ENCODE measurements at places on chromosomes 3 and 15.

- DNase-seq: no peak
Measured at GRCh38 chr3:172312001-172312400, 136.3 kb downstream of the GHSR start.

DNA sequence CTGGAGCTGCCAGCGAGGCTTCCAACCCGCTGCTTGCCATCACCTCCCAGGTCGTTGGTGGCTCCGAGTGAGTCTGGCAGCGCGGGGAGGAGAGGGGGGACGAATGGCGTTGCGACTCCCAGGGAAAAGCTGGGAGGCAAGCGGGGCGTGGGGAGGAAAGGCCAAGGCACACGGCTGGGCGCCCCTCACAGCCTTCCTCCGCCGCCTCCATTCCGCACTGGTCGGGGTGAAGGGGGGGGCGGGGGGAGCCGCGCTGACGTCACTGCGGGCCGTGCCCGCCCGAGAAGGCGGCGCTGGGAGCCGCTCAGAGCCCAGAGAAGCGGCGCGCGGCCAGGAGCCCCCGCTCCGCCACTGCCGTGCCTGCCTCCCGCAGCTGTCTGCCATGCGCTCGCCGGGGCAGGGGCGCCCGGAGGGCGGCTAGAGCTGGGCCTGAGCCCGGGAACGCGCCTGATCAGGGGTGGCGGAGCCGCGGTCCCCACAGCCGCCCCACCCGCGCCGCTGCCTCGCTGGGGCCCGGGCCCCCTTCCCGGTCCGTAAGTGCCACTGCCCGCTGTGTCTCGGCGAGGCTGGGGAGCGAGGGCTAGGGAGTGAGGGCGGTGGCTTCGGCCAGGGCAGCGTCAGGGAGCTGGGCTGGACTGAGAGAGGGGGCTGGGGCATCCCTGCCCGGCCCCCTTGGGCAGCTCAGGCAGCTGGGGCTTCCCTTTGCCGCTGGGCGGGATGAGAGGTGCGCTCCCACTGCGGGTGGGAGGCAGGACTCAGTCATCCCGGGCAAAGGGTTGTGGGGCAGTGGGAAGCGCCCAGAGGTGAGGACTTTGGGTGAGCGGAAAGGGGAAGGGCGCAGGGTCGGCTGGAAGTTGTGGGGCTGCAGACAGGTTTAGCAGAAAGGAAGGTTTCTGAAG lies 27.8 kb upstream of the POLG start:
- DNase-seq: no peak

DNA sequence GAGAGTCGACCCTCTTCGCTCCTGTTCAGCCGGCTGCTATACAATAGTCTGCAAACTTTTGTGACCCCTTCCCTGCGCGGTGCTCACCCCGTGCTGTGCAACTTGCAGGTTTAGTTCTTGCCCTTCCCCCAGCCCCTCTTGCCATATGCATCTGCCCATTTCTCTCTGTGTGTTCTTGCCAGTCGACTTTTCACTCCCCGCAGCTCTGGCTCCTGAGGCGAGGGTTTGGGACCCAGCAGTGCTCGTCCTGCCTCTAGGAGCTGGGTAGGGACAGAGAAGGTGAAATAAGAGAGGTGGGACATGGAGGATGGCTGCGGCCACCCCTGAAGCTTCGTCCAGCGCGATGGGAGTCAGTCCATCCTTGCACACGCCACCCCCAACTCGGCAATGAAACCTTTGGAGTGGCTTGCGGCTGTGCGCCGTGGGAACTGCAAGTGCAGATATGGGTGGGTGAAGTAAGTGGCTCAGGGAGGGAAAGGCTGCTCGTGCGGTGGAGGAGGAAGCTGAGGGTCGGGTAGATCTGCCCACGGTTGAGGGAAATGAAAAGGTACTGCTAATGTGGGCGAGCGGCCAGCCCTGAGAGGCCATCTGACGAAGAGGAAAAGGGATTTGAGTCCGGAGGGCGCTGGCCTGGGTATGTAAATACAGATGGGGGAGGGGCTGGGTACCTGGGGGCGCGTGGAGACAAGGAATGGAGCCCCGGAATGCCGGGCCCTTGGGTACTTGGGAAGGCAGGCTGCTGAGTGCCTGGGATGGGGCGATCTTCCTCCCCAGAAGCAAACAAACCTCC lies 1.0 kb downstream of the LRRC3B start:
- DNase-seq: no peak

DNA sequence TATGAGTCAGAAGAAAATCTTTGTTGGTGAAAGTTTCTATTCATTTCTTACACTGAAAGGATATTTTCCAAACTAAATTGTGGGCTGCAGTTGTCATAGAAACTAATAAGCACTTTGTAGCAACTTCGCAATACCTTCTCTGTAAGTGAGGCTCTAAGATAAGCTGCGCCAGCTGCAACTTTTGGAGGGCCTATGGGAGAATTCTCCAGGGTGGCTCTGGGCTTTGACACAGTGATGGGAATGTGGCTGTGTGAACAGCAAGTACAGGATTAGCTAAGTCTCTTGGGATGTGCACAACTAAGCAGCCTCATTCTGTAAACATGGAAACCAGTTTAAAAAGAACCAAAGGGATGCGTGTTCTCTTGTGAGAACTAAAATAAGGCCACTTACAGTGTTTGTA lies 124.6 kb upstream of the SGO1 start:
- no peak for DNase-seq

DNA sequence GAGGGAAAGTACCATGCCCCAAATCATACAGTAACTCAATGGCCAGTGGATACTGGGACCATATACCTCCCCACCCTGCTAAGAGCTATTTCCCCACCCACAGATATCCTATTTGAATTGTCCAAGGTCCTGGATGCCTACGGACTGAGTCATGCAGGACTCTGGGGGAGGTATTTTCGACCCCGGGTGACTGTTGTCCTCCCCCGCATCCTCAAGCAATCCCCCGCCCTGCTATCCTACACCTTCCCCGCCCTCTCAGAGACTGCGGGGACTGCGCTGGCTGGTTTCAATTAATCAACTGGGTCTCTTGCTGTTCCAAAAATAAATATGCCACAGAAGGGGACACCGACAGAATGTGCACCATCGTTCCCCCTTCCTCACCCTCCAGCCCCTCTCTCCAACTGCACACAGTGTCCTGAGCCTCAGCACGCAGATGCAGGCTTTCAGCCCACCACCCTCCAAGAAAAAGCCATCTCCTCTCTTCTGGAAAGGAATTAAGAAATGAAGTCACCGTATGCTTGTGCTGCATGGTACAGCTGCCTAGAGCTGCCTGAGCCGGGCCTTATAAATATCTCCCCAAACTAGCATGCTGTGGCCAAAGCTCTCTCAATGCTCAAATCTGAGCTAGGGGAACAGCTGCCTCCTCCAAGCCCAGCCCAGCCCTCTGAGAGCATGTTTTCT lies 8.1 kb downstream of the CAV3 start:
- no peak for DNase-seq

DNA sequence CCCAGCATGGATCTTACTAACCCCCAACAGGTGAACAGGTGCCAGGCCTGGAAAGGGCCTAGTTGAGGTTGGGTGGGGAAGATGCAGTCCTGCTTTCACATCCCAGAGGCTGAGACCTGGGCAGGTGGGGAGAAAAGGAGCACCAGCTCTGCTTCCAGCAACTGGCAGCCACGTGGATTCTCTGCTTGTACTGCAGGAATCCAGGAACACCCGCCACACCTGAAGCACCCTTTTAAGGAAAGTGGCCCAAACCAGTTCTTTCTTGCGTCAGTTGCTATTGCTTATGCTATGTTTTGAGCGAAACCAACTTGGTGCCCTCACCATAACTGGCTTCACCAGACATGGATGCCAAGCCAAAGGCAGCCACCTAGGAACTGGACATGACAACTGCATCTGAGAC lies 28.1 kb upstream of the NEO1 start:
- DNase-seq: no peak

GRCh38 chr3:169387751-169388696 lies 275.5 kb downstream of the MECOM start:
- DNase-seq: no peak

DNA sequence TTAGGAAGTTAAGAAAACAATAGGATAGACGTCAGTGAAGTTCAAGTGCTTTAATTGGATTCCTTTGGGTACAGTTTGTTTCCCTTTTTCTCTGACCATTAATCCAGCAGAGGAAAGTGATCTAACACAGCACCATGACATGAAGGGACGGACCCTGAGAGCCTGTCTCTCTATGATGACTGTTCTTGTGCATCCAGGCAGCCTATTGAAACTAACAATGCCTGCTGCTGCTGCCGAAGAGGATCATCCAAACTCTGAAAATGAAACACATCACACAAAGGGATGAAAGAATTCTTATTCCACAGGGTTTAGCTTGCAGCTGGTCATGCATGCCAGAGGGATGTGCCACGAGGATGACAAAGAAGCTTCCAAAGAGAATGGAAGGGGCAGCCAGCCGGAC lies 75.5 kb downstream of the ZBTB20 start:
- DNase-seq: no peak

DNA sequence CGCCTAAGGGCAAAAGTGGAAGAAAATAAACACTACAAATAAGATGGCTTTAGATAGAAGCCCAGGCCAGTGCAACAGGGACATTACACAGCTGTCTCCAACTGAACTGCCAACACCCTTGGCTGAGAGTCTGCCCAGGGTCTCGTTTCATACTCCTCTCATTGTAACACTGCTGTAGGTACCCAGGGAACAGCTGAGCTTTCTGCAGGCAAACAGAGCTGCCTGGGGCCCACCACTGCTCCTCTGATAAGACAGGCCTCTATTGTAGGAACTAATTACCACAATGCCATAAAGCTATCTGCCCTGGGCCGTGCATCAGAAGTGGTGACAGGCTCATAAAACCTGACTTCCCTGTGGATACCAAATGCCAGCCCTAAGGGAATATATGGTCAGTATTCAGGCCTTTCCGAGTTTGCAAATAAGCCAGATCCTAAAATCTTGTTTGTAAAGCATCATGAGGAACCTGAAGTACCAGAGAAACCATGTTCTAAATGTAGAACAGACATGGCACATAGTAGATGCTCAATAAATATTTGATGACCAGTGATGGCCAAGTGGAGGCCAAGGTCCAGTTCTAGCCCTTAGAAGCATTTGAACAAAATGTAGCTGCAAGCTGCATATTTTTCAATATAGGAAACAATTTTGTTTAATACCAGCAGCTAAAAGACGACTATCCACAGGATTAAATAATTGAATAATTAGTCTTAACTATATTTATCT lies 84.3 kb upstream of the NEO1 start:
- no peak for DNase-seq

DNA sequence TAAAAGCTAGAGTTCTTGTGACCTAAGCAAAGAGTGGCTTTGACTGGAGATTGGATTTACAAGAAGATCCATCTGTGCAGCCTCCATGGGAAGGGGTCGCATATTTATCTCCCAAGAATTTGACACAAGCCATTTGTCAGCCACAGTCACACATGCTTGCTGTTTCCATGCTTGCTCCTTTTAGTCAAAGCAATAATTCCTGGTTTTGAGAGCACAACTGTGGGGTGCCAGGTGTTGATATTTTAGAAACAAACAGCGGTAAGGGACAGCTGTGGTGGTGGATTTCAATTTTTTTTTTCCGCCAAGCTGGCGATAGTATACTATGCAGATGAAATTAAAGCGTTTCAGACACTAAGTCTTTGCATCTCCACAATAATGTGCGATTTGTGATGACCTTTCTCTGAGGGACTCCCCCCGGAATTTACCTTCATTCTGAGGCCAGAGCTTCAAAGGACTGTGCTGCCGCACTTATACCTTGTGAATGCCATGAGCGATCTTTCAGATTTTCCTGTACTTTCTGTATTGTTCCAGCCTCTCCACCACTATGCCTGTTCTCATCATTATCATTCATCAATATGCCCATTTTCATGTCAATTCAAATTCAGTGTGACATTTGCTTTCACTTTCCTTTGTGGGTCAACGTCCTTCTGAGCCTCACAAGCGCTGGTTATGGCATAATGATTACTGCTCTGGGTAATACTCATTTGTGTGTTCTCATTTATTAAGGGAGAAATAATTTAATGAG lies 108.2 kb upstream of the KBTBD8 start:
- DNase-seq: no peak

- no peak for DNase-seq
Measured at GRCh38 chr3:13229273-13229949, 156.2 kb upstream of the IQSEC1 start.

GRCh38 chr3:14323401-14324223 lies 78.8 kb upstream of the SLC6A6 start:
- DNase-seq: no peak

DNA sequence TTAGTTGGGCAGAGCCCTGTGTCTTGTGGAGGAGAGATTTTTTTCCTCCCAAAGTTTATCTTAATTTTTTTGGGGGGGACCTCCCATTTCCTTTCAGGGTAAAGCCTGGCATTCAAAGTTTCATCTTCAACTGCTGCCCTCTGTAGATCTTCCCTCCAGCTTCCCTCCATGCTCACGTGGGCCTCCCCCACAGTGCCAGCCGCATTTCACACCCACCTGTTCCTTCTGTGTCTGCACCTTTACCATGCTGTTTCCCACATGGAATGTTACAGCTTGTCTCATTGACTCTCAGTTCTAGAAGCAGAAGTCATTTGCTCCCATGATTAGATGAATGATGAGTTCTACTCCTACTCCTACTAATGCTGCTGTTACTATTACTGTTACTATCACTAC lies 6.5 kb downstream of the CELF6 start:
- no peak for DNase-seq

DNA sequence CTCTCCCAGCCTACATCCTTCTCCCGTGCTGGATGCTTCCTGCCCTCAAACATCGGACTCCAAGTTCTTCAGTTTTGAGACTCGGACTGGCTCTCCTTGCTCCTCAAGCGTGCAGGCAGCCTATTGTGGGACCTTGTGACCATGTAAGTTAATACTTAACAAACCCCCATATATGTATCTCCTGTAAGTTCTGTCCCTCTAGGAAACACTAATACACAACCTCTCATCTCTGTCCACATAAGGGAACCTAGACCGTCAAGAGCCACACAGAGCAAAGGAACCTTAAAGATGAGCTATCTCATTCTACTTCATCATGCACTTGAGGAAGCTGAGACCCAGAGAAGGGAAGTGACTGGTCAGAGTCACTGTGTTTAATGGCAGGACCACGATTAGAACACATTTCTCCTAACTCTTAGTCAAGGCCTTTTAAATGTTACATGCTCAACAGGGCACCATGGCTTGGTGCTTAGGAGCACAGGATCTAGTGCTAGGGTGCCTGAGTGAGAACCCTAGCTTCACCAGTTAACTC lies 50.3 kb downstream of the NPTN start:
- no peak for DNase-seq
